ENCODE measurements at places on chromosomes 4 and X. TPM values are rescaled to one million over a fixed set of nuclear protein-coding genes. Genes with fewer than 3 reads are reported as not detected.

DNA sequence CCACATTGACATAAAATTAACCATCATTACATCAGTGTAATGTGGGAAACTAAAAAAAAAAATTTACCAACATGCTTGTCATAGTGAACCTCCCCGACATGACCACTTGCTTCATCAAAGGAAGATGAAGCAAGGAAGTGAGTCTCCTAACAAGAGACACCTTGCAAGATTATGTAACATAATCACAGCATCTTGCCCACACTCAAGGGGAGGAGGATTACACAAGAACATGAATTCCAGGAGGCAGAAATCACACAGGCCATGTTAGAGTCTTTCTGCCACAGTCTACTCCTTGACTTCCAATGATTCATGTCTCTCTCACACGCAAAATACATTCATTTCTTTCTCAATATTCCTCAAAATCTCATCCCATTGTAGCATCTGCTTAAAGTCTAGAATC, 93.3 kb downstream of the AKAP4 start:
- no peak for DNase-seq
- no peaks in the 10 kb centered on the region for H3K27me3 ChIP-seq
- H3K27ac ChIP-seq = no peak overlapping the region

The ANKRD50 gene
- 0.20 TPM for total RNA-seq

DNA sequence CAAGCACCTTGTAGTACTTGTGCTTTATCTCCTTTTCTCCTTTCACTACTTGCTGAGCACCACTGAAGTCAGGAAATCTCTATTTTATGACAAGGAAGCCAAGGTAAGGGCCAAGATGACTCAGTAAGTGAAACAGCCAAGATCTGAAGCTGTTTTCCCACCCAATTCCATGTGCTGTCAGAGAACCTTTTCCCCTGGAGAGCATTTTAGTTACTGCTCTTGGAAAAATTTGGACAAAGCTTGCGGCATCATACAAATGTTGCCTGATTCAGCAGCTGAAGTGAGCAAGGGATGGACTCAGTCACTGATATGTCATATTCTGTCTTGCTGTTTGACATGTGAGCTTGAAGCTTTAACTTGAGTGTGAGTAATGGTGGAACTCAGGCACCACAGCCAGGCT, 391.4 kb downstream of the RAB28 start:
- H3K27ac ChIP-seq = no peak overlapping the region
- no peak for DNase-seq
- no peak overlapping the region for H3K4me3 ChIP-seq
- H3K4me1 ChIP-seq = no peaks in the 10 kb centered on the region
- H3K36me3 ChIP-seq = no peaks in the 10 kb centered on the region
- no peaks in the 10 kb centered on the region for H3K27me3 ChIP-seq

- H3K36me3 ChIP-seq = no peaks in the 10 kb centered on the region
- H3K4me3 ChIP-seq = no peak overlapping the region
- H3K4me1 ChIP-seq = no peaks in the 10 kb centered on the region
- no peak for DNase-seq
- H3K27ac ChIP-seq = no peak overlapping the region
- no peaks in the 10 kb centered on the region for H3K27me3 ChIP-seq
These were observed 6.4 kb downstream of the SCML2 start for GRCh38 chrX:18348047-18348446.

- H3K27me3 ChIP-seq = no peaks in the 10 kb centered on the region
- H3K36me3 ChIP-seq = no peaks in the 10 kb centered on the region
- no peak for DNase-seq
- H3K27ac ChIP-seq = no peak overlapping the region
These were observed 187.9 kb upstream of the IL15 start for GRCh38 chr4:141448490-141448889.

The MGARP gene
- not detected for total RNA-seq

DNA sequence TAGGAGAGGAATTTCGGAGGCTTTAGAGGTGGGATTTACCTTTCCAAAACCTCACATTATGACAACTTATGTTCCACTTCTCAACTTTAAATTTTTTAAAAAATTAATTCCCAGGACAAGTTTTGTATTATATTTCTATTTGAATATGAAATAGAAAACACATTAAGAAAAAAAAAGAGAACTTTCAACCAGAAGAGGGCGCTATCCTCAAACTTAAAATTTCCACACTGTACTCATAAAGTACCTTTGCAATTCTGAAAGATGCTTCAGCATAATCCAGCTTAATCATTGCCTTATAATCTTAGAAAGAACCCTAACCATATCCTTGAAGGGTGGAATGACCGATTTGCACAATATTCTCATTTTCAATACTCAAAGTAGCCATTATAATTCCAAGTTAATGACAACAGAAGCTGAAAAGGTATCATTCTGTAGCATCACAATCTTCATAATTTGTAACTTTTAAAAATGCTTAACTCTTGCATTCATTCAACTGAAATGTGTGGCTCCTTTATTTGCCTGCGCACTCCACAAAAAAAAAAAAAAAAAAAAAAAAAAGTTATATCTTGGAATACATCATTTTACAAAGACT, 158.0 kb downstream of the KCNIP4 start:
- H3K36me3 ChIP-seq = no peaks in the 10 kb centered on the region
- no peaks in the 10 kb centered on the region for H3K4me1 ChIP-seq
- no peak overlapping the region for H3K27ac ChIP-seq

GRCh38 chrX:95318882-95319281, 1365.8 kb upstream of the DIAPH2 start:
- H3K4me1 ChIP-seq = no peaks in the 10 kb centered on the region
- H3K27ac ChIP-seq = no peak overlapping the region
- no peak overlapping the region for H3K4me3 ChIP-seq
- no peaks in the 10 kb centered on the region for H3K27me3 ChIP-seq
- no peak for DNase-seq

- no peak for DNase-seq
- H3K4me1 ChIP-seq = no peaks in the 10 kb centered on the region
- H3K27me3 ChIP-seq = no peaks in the 10 kb centered on the region
- no peaks in the 10 kb centered on the region for H3K36me3 ChIP-seq
- H3K4me3 ChIP-seq = no peak overlapping the region
These were observed 4.8 kb downstream of the ANXA10 start for GRCh38 chr4:168097161-168097560.

The GABRB1 gene
- total RNA-seq = not detected

DNA sequence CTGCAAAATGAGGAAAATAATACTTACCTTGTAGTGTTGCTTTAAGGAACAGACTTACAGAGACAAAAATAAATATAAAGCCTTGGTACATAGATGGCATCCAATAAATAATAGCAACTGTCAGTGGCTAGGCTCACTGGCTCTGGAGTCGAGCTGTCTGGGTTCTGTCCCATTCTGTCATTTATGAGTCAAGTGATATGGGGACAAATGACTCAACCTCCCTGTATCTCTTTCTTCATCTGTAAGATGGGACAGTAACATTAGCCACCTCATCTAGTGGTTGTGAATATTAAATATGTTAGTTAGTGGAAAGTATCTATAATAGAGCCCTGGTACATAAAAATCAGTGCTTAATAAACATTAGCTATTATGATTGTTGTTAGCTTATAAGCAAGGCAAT, 16.7 kb upstream of the GATB start:
- H3K27ac ChIP-seq = no peak overlapping the region
- H3K4me3 ChIP-seq = no peak overlapping the region
- no peaks in the 10 kb centered on the region for H3K27me3 ChIP-seq
- no peaks in the 10 kb centered on the region for H3K4me1 ChIP-seq
- no peak for DNase-seq
- H3K36me3 ChIP-seq = no peaks in the 10 kb centered on the region

- H3K4me3 ChIP-seq = no peak overlapping the region
- H3K27me3 ChIP-seq = no peaks in the 10 kb centered on the region
- H3K27ac ChIP-seq = no peak overlapping the region
- no peaks in the 10 kb centered on the region for H3K36me3 ChIP-seq
These were observed 56.4 kb downstream of the SCFD2 start for GRCh38 chr4:53309321-53310040.

The MTNR1A gene
- total RNA-seq = not detected

The DHRSX gene
- total RNA-seq = 26.6 TPM

The MAGEB16 gene
- not detected for total RNA-seq

GRCh38 chr4:12583275-12583674, 900.9 kb downstream of the RAB28 start:
- H3K4me1 ChIP-seq = no peaks in the 10 kb centered on the region
- H3K27me3 ChIP-seq = no peaks in the 10 kb centered on the region
- DNase-seq = no peak
- H3K4me3 ChIP-seq = no peak overlapping the region

The RASL11B gene
- not detected for total RNA-seq
